ENCODE measurements at places on chromosomes 4 and X.

- DNase-seq: no peak
Observed at GRCh38 chrX:49995795-49996455, 73.5 kb downstream of the CLCN5 start.

DNA sequence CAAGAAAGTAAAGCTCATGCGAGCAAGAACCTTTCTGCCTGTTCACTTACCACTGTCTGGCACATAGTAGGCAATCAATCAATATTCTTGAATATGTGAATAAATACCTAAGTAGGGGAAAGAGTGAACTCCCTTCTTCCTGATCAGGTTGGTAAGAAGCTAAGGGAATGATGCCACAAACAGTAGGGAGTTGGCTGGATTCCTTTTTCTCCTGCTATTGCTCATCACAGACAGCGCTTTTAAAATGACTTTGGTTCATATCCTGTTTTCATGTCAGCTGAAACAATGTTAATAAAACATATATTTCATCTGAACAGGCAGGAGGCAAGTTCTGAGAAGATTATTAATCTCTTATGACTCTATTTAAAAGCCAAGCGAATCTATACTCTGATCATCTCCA, 99.2 kb downstream of the NSUN7 start:
- DNase-seq: no peak

- DNase-seq: no peak
Observed at GRCh38 chr4:76449833-76450232, 14.8 kb downstream of the SHROOM3 start.

GRCh38 chr4:10765386-10765785, 80.8 kb upstream of the CLNK start:
- no peak for DNase-seq

GRCh38 chr4:38023347-38024205, 63.4 kb downstream of the PTTG2 start:
- no peak for DNase-seq

- DNase-seq: no peak
Observed at GRCh38 chrX:125210146-125210545, 109.5 kb upstream of the TEX13C start.

DNA sequence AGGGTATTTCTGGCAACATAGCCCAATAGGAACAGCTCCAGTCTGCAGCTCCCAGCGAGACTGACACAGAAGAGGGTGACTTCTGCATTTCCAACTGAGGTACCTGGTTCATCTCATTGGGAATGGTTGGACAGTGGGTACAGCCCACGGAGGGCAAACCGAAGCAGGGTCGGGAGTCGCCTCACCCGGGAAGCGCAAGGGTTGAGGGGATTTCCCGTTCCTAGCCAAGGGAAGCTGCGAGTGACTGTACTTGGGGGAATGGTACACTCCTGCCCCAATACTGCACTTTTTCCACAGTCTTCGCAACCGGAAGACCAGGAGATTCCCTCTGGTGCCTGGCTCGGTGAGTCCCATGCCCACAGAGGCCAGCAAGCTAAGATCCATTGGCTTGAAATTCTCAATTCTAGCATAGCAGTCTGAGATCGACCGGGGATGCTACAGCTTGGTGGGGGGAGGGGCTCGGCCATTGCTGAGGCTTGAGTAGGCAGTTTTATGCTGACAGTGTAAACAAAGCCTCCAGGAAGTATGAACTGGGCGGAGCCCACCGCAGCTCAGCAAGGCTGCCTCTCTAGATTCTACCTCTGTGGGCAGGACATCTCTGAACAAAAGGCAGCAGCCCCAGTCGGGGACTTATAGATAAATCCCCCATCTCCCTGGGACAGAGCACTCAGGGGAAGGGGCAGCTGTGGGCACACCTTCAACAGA, 14.0 kb upstream of the ADAD1 start:
- no peak for DNase-seq
